ENCODE measurements at places on chromosomes 13 and 19. TPM values are rescaled to one million over a fixed set of nuclear protein-coding genes. Genes with fewer than 3 reads are reported as not detected.

DNA sequence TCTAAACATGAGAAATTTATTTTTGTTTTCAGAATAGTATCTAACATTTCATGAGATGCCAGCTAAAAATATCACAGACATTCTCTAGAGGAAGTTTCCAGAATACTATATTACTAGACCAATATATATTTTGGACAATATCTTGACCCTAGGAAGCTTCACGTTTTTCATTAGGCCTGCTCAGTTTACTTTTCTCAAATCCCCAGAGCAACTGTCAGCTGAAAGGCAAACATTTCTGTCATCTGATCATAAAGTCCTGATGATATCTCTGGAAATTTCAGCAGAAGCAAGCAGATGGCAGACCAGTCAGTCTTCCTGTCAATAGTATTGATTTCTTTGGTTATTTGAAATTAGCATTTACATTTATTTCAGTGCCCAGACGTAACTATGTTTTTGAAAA is 4.0 kb downstream of the POSTN start:
- no peak for DNase-seq

Gene SLC6A16
- total RNA-seq: 0.12 TPM

Gene KLHL1
- total RNA-seq: not detected

DNA sequence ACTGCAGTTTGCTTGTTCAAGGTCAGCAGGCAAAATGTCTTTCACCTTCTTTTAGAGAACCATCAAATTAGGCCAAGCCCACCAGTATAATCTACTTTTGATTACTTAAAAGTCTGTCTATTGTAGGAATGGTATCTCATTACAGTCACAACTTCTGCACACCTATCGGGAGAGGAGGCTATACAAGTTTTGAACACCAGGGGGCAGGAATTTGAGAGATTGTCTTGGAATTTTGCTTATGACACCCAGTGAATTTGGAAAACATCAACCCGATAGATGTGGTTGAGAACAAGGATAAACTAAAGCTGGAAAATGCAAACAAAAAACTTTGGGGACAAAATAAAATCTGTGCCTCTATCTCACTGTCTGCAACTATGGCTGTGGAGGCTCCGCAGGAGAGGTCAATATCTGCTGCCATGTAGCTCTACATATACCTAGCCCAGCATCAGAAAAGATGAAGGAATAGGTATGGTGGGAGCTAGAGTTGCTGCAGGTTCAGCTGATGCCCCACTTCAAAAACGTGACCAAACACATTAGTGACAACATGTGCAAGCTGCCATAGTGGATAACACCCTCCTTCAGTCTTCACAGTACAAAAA is 1299.2 kb upstream of the SPRY2 start:
- DNase-seq: no peak

GRCh38 chr13:50033725-50034124 is 18.5 kb downstream of the KCNRG start:
- no peak for DNase-seq

Gene GRIN2D
- 0.60 TPM for total RNA-seq

- DNase-seq: peak; percentile 25
Observed at GRCh38 chr13:31670831-31671617, 68.3 kb upstream of the RXFP2 start.

- DNase-seq: no peak
Observed at GRCh38 chr19:8340341-8341096, 2.5 kb downstream of the KANK3 start.

- DNase-seq: no peak
Observed at GRCh38 chr13:80448725-80449124, 107.8 kb upstream of the SPRY2 start.

GRCh38 chr19:49347835-49348234 is 12.6 kb downstream of the CD37 start:
- peak; percentile 77 for DNase-seq

DNA sequence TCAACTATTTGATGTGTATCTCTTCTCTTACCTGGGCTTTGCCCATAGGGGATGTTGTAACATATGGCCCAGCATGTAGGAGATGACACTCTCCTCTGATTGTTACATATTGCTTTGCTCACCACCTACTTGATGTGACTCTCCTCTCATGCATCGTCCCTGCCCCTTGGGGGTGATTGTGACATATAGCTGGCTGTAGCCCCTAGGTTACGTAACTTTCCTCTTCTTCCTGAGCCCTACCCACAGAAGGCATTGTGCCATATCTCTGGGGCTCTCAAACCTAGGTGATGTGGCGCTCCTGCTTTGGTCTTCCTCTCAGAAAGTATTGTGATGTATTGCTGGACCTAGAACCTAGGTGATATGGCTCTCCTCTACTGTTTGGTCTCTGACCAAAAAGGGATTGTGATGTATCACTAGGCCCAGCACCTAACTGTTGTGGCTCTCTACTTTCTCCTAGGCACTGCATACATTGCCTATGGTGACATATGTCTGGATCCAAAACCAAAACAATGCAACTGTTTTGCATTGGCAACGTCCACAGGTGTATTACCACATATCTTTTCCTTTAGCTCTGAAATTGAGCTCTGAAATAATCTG is 71.9 kb upstream of the ZNF724 start:
- no peak for DNase-seq

Gene IL4I1
- 1.3 TPM for total RNA-seq

GRCh38 chr13:43180837-43181236 is 157.5 kb downstream of the DNAJC15 start:
- DNase-seq: no peak

DNA sequence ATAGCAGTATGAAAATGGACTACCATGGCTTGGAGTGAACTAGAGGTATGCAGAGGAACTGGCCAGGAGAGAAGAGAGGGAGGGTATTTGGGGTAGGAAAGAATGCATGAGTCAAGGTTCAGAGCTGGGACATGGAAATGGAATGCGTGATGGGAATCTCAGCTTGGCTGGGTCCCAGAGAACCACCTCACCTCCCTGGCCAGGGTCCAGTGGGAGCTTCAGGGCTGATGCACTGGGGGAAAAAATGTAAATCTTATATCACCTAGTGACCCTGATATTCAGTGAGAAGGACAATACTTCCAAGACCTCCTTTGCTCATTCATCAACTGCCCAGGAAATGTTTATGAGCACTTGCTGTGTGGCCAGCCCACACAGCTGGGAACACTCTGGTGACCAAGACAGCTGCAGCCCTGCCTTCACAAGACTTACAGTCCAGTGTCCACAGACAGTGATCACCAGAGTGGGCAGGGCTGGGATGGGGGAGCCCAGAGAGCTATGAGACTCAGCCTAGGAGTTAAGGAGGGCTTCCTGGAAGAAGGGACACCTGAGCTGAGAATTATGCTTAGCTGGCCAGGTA is 12.8 kb downstream of the IGSF23 start:
- DNase-seq: peak; percentile 94

GRCh38 chr13:50588491-50589130 is 254.9 kb downstream of the DLEU7 start:
- DNase-seq: peak; percentile 31
